ENCODE measurements at places on chromosomes 4 and X. TPM values are rescaled to one million over a fixed set of nuclear protein-coding genes. Genes with fewer than 3 reads are reported as not detected.

- DNase-seq, result no peak
Measured at GRCh38 chrX:9657590-9658256, 107.9 kb downstream of the GPR143 start.

PABPC4L gene
- not detected for polyA plus RNA-seq

CENPE gene
- polyA plus RNA-seq, result 1.1 TPM

GRCh38 chr4:56426273-56426672 lies 9.1 kb downstream of the PPAT start:
- DNase-seq, result no peak

ADAMTS3 gene
- not detected for polyA plus RNA-seq

DNA sequence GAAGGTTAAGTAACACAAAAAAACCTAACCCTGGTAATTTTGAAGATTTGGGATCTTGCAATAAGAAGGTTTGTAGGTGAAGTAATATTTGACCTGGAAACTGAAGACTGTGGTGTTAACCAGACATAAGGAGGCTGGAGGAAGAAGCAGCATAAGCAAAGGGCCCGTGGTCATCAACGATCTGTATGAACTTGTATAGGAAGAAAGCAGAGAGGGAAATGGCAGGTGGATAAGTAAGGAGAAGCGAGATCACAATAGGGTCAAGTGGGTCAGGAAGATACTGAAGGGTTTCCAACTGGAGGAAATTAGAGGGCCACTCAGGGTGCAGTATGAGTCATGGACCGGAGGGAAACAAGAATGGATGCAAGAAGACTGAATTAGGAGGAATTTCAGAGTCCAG lies 103.8 kb upstream of the SORBS2 start:
- DNase-seq, result no peak

- DNase-seq, result no peak
Measured at GRCh38 chr4:8224975-8225625, 26.0 kb downstream of the SH3TC1 start.

NXF2B gene
- not detected for polyA plus RNA-seq

NR0B1 gene
- polyA plus RNA-seq, result not detected

- DNase-seq, result no peak
Measured at GRCh38 chrX:44489515-44489914, 53.1 kb downstream of the FUNDC1 start.

- DNase-seq, result no peak
Measured at GRCh38 chrX:38220024-38220414, 652 bp downstream of the SRPX start.

SPANXA1 gene
- polyA plus RNA-seq, result not detected

SLC9B1 gene
- polyA plus RNA-seq, result 1.2 TPM

DNA sequence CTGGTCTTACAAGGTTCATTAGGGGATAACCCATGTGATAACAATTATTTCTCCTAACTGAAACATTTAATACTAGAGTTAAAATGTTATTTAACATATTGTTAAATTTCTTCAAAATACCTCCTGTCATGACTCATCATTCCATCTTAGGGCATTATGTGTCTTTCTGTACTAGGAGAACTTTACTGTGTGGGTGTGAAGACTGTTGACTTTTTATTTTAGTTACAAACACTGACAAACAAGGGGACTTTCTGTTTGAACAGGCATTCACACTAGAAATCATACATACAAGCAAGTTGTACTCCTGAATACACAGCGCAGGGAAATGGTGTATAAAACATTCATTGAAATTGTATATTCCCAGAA lies 175.9 kb downstream of the FBXW7 start:
- no peak for DNase-seq

DNA sequence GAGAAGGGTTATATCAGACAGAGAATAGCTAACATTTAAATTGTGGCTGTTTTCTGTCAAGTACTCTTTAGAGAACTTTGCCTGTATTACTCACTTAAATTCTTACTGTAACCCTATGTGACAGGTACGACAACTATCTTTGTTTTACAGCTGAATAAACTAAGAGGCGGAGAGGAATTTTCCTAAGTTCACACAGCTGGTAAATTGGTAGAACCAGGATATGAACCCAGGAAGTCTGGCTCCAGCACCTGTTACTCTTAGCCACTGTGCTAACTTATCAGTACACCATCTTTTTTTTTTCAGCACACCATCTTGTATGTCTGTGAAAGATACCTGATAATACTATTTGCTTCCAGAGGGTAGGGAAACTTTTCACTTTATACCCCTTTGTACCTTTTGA lies 2.0 kb upstream of the SYP start:
- DNase-seq, result no peak

DNA sequence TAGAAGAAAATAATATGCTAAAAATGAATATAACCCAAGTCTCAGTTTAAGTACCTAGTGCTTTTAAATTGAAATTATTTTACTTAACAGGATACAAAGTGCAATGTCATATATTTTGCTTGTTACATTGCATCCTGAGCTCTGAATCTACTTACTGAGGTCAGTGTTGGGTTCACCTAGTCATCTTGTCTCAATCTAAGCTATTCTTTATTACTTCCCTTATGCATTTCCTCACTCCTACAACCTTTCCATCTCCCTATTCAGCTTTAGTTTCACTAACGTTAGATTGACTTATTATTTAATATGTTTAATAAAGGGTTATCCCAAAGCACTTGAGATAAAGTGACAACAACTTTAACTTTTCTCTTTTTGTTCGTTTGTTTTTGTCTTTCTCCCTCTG lies 483.7 kb downstream of the FSTL5 start:
- DNase-seq, result no peak

GRCh38 chr4:80434238-80434637 lies 98.7 kb downstream of the CFAP299 start:
- no peak for DNase-seq

- DNase-seq, result no peak
Measured at GRCh38 chr4:95867919-95868318, 28.0 kb downstream of the PDHA2 start.

GRCh38 chr4:15198070-15198727 lies 195.9 kb downstream of the CPEB2 start:
- DNase-seq, result no peak

SHROOM2 gene
- polyA plus RNA-seq, result not detected

- DNase-seq, result no peak
Measured at GRCh38 chr4:80237992-80238391, 28.5 kb upstream of the FGF5 start.

DNA sequence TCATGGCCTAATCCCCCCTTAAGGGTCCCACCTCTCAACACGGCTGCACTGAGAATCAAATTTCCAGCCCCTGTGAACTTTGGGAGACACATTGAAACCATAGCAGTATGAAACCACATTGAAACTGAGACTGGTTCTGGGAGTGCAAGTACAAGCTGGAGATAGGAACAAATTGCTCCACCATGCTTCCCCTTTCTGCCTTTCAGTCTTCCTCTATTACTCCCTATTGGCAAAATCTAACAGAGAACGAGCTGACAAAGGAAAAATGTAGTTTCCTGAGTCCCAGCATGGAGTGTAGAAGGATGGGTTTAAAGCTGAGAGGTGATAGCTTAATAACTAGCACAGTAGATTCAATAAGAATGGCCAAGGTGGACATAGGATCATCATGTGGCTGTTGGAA lies 161.7 kb upstream of the RPL34 start:
- DNase-seq, result no peak

GRCh38 chr4:136748773-136749172 lies 783.5 kb downstream of the PCDH18 start:
- no peak for DNase-seq
